ENCODE measurements at places on chromosomes 3 and 15.

DNA sequence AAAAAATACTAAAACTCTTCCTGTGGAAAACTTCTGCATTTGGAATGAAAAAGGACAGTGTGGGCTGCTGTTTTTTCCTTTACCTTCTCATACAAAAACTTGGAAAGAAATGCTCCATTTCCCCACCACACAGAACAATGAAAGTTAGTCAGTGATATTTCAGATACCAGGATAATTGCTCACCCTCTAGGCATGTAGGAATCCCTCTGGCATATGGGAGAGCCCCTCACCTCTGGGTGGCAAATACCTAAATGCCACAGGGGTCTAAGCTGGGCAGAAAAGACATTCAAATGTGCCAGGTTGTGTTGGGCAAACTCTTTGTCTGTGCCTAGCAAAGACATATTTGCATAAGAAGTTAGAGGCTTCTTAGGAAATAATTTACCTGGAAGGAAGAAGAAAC, 560.3 kb upstream of the NR2F2 start:
- no peak for DNase-seq

- DNase-seq, result no peak
Measured at GRCh38 chr3:64552160-64552559, 135.6 kb downstream of the ADAMTS9 start.

GRCh38 chr15:64246364-64247189, 83.8 kb upstream of the PPIB start:
- DNase-seq, result peak; percentile 94

GRCh38 chr15:66703540-66703941, 1.5 kb downstream of the SMAD6 start:
- DNase-seq, result peak; percentile 20

DNA sequence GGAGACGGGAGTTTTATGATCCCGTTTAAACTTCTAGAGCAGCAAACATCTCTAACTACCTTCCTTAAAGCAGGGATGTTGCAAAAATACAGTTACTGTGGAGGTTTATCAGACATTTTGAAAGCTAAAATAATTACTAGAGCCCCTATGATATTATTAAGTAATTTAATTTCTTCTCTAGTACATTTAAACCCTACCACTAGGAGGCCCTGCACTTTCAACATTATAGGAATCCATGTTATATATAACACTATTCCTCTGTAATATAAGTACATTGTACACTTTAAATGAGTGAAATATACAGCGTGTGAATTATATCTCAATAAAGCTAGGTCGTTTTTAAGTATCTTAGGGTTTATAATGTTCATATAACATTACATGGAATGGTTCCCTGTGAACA, 11.5 kb downstream of the SETMAR start:
- DNase-seq, result no peak

DNA sequence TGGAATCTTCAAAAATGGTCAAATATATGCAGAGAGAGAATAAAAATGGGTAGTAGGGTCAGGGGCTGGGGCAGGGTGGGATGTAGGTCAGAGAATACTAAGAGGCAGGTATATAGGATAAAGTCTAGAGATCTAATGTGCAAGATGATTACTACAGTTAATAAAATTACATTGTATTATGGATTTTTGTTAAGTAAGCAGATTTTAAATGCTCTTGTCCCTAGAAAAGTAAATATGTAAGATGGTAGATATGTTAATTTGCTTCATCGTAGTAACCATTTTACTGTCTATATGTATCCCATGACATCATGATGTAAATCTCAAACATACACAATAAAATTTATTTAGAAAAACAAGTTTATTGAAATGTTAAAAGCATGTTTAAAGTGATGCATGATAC, 1051.4 kb downstream of the AGBL1 start:
- no peak for DNase-seq

- DNase-seq, result no peak
Measured at GRCh38 chr3:4714045-4714444, 220.9 kb downstream of the ITPR1 start.

- no peak for DNase-seq
Measured at GRCh38 chr3:36362973-36363372, 17.3 kb upstream of the STAC start.

- DNase-seq, result peak; percentile 66
Measured at GRCh38 chr15:52790169-52790708, at the start of gene ONECUT1. ONECUT1 (minus strand) TSS chr15:52790336; CDS start chr15:52789884, 452 bp downstream.

DNA sequence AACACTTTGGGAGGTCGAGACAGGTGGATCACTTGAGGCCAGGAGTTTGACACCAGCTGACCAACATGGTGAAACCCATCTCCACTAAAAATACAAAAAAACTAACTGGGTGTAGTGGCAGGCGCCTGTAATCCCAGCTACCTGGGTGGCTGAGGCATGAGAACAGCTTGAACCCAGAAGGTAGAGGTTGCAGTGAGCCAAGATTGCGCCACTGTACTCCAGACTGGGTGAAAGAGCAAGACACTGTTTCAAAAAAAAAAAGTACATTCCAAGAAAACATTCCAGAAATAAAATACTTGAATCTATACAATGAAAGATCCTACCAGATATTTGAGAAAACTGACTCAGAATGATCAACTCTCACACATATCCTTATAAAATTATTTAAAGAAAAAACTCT, 30.4 kb downstream of the TFDP2 start:
- no peak for DNase-seq
